ENCODE measurements at places on chromosomes 11 and 22. TPM values are rescaled to one million over a fixed set of nuclear protein-coding genes. Genes with fewer than 3 reads are reported as not detected.

SCGB2A2 gene
- total RNA-seq: not detected

CFAP300 gene
- 4.1 TPM for total RNA-seq

TSPO gene
- total RNA-seq: 274 TPM

OR51B4 gene
- total RNA-seq: 4.0 TPM

IGLL1 gene
- total RNA-seq: not detected

PIH1D2 gene
- 2.1 TPM for total RNA-seq

SPON1 gene
- 0.03 TPM for total RNA-seq

CYTH4 gene
- total RNA-seq: 2.7 TPM

CLCF1 gene
- total RNA-seq: 19.9 TPM

BANF1 gene
- 73.9 TPM for total RNA-seq

SHANK2 gene
- total RNA-seq: 0.34 TPM

Measured in A375 (cell line).